NAMALWA (cell line): ENCODE measurements at places on chromosomes 11 and 22.
A peak's percentile ranks its signal among the peaks of the same experiment; 100 is the strongest.

DNA sequence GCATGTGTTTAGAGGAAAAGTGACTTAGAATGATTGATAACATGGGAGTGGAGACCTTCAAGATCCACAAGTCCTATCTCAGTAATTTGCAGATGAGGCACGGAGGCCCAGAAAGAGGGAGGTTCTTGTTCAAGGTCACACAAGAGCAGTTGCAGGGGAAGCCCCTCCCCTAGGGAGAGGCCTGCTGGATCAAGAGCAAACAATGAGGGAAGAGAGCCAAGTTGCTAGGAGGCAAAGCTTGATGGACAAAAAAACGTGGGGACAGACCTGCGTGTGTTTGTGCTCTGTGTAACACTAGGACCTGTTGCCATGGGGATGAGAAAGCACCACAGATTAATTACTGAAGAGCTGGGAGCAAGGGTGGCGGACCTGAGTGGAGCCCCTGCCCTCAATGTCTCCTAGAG lies 6.4 kb upstream of the MFRP start:
- DNase-seq, result no peak

GRCh38 chr11:130383344-130384211 lies 44.8 kb downstream of the ADAMTS8 start:
- DNase-seq, result no peak

- DNase-seq, result no peak
Observed at GRCh38 chr11:71255323-71255722, 2.9 kb upstream of the SHANK2 start.

DNA sequence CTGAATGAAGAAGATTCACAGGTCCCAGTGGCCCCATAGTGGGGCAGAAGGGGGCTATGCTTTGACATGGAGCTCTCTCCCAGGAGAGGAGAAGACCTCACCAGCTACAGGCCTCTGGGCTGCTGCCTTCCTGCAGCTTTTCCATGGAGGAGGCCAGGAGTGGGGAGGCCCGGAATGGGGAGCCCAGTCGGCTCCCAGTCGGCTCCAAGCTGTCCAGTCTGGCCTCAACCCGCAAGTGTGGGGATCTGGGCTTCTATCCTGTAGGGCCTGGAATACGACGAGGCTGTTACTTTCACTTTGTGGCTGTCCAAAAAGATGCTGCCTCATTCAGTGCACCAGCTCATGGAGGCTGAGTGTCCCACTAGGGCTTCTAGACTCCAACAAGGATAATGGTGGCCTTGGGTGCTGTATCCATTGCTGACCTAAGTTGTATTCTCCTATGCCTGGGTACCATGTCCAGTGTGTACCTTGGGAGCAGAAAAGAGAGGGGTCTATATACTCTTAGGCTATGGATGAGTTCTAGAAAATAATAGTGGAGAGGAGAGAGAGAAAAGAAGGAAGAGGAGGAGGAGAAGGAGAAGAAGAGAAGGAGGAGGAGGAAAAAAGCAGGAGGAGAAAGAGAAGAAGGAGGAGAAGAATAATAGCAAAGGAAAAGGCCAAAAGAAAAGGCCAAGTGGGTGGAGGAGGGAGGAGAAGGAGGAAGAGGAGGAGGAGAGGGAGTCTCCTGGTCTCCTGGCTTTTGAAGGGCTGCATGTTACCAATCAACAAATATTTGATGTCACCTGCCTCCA lies 1.1 kb downstream of the MYO18B start:
- DNase-seq, result no peak

DNA sequence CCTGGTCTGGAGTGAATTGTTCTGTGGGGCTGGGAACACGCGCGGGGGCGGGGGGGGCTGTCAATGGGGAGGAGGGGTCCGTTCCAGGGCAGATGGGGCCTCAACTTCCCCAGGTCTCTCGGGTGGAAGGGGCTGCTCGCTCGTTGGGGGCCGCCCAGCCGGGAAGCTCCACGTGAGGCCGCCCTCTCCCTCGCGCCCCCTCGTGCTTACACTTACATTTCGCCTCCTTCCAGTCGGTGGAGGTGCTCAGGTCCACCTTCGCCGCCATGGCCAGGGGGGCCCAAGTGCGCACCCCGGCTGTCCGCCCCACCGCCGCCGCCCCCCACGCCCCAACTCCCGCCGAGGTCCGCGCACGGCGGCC lies 452 bp downstream of the MACROD1 start:
- DNase-seq, result peak; percentile 35
